CD4-positive, alpha-beta T cell treated with Interleukin-4 for 1 hour (primary cell): ENCODE measurements at places on chromosomes 12 and 14.

- DNase-seq, result peak; percentile 77
Observed at GRCh38 chr12:122646517-122647217, 56.5 kb downstream of the HCAR2 start.

- DNase-seq, result no peak
Observed at GRCh38 chr12:127660961-127661360, 606.0 kb upstream of the TMEM132C start.

DNA sequence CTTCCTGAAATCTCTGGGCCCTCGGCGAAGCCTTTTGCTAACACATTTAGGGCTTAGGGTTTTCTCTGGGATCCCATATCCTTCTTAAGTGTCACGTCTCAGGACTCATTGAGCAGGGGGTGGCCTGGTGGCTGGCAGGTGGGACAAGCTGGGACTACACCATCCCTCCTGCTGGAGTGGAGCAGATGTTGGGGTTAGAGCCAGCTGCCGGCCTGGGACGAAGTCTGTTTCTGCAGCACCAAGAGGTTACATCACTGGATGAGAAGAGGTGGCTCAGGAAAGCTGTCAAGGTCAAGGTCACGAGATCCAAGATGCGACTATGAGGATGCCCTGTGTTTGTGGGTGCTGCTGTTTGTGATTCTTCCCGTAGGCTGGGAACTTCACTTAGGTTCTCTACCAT, 16.3 kb downstream of the SMCO2 start:
- DNase-seq, result no peak

DNA sequence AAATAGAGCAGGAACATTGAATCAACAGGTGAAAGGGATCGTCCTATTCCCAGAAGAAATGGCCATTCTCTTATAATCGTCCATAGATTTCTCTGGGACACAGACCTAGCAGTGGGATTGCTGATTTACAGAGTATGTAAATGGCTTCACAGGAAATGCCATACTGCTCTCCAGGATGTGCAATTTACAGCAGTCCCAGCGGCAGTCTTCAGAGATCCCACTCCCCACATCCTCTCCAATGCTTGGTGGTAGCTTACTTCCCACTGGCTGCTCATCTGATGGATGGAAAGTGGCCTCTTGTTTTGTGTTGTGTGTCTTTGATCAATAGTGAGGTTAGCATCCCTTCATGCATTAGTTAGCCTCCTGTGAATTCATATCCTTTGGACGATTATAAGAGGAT, 58.1 kb upstream of the PRMT8 start:
- DNase-seq, result no peak

DNA sequence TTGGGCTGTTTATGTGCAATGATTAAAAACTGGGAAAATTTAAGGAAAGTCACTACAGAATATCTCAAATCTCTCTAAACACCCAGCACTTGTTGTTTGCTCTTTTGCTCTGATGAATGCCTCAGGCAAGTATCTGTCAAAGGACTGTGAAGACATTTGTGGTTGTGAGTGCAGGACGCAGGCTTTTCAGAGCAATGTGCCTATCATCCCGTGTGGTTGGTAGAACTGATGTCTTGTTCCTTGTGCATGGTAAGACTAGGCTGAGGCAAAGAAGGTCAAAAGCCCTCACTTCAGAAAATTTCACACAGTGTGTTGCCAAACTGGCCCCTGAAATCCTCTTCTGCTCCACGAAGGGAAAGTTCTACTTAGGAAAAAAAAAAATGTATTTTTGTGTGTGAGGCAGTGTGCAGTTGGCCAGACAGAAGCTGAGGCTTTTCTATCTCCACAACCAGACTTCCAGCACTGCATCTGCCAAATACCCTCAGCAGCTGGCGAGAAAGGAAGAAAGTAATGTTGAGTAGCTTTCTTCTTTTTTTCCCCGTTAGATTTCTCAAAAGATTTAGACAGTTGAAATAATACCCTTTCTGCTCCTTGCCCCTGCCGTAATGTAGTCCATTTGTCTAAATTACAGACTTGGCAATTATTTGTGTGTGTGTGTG, 1103.1 kb downstream of the VRK1 start:
- DNase-seq, result no peak

DNA sequence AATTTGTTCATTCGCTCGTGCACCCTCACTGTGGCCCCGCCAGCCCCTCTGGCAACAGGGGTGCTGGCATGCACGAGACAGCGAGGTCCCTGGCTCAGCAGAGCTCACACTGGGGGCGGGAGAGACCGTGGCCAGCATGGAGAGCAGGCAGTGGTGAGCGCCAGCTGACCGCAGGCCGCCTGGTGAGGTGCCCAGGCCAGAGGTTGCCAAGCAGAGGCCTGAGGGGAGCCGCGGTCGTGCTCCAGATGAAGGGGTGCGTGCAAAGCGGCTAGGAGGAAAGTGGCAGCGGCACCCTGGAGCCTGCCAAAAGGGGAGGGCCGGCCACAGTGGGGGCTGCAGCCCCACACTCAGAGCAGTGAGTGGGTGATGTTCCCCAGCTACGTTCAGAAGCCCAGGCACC, 56.1 kb downstream of the CDC42BPB start:
- DNase-seq, result no peak
